ENCODE measurements at places on chromosomes 2 and 18.

DNA sequence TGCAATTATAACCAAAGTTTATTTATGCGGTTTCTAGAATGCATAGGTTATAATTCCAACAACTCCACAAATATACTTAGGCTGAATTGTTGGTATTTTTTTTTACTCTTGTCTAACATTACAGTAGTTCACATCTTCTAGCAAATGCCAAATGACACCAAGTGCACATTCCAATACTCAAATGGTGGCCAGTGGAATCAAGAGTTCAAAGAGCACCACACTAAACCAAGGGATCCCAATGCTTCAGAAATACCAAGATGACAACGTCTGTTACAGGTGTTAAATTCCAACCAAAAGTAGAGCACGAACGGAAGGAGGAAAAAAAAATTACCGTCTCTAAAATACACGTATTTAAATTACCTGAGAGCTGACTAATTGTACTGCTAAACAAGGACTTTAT, 136.2 kb downstream of the TMEM247 start:
- DNase-seq = no peak

GRCh38 chr18:62524440-62525200, 1.8 kb downstream of the ZCCHC2 start:
- DNase-seq = peak; percentile 52

- peak; percentile 60 for DNase-seq
Observed at GRCh38 chr2:88187038-88187676, 17.0 kb downstream of the THNSL2 start.

GRCh38 chr18:67232406-67232805, 284.1 kb downstream of the DSEL start:
- DNase-seq = peak; percentile 77

DNA sequence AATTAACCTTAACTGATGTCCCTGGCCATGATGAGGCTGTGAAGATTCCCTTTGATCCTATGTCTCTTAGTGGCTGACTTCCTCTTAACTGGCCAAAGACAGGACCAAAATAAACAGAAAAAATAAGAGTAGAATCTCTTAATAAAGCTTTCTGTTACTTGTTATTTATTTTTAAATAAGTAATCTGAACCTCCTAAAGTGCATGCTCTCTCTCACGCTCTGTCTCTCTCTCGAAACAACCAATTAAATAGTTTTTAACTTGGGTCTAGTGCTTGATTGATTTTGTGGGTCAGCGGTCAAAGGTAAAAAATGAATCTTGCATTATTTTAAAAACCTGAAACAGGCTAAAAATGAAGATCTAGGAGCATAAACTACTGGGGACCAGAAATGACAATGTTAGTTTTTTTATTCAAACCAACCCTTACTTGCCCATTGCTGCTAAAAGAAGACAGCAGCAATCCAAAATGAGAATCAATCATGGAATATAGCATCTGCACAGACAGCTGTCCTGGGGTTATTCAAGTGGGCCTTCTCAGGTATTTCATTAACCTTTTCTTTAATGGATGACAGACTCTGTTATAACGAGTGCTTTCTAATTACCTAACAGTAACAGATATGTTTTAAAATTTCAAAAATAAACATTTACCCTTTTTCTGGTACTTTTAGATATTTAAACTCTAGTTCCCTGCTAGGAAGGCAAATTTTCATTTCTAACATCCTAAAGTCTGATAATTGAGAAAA, 11.2 kb downstream of the GAREM1 start:
- DNase-seq = no peak

DNA sequence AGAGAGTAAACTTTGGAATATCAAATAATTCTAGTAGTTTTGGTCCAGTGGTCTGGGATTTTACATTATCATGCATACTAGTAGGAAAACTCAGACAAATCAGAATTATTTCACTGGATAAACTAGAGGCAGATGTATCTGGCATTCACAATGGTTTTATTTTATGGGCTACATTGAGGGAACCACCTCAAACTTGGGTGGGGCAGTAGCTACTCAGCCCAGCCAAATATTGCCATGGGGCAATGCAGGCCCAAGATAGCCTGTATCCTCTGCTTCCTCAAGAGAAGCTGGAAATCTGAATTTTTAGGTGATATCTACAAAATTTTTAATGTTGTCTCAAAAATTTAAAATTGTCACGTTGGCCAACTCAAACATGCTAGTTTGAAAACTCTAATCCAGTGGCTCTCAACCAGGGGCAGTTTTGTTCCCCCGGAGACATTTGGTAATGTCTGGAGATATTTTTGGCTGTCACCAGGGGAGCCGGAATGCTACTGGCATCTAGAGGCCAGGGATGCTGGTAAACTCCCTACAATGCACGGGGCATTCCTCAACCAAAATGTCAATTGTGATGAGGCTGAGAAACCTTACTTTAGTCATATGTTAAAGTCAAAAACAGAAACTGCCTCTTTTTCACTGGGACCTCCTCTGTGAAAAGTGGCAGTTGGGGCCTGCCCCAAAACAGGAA, 172.8 kb upstream of the SPRED2 start:
- DNase-seq = no peak

- no peak for DNase-seq
Observed at GRCh38 chr2:175864137-175864850, 137.8 kb downstream of the LNPK start.

DNA sequence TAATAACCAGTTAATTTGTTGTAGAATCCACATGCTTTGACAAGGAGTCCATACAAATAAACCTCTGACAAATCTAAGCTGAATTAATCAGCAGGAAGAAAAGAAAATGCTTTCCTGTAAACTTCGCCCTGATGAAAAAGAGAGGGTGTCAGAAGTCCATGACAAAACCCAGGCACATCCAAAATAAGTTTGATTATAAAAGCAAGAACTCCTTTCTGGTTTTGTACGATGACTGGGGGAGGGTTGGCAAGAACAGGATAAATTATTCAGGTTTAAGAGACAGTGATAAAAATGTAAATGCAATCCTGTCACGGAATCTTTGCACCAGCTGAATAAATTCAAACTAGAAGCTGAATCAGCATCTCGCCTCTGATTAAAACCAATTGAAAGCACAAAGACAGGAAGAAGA, 469.2 kb upstream of the TNP1 start:
- no peak for DNase-seq

DNA sequence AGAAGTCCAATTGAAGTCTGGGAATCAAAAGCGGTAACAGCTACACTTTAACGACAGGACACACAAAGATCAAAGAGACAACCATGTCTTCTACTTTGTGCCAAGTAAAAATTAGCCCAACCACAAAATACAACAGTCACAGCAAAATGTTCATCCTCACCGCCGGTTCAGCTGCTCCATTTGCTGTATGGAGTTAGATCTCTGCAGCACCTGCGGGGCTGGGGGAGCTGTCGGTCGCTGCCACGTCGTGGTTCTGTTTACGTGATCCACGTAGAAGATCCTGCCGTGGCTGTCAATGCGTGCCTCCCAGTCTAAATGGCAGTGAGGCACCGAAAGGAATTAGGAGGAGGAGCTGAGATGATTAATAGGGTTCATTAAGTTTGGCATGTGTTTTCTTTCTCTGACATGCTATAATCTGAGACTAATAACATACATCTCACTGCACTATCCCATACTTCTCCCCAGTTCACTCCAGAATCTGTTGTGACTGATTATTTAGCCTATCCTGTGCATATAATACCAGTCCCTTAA, 136.5 kb upstream of the STK17B start:
- no peak for DNase-seq

DNA sequence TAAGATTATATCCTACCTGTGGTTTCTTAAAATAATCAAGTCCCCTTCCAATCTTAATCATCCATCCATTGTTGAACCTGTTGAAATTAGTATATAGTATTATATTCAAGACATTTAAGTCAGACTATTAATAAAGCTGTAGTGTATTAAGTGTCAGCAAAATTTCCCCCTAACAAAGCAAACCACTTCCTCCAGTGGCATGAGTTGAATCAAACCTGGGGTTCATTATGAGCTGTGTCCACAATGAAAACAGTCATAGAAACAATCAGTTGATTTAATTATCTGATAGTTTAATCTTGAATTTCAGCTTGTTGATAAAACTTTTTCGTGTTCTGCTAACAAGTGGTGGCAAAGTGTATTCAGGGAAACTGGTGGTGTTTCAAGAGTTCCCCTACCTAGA, 11.3 kb downstream of the MITD1 start:
- DNase-seq = no peak

GRCh38 chr2:1742681-1743395, 1.5 kb downstream of the PXDN start:
- DNase-seq = peak; percentile 97

GRCh38 chr18:35974181-35974580, 1.7 kb downstream of the RMP24 start:
- no peak for DNase-seq

GRCh38 chr2:96703021-96703751, 36.7 kb downstream of the LMAN2L start:
- no peak for DNase-seq

- peak; percentile 21 for DNase-seq
Observed at GRCh38 chr18:27411911-27412310, 226.8 kb upstream of the CHST9 start.

- DNase-seq = no peak
Observed at GRCh38 chr2:240511351-240512108, 46.3 kb downstream of the ANKMY1 start.

- DNase-seq = no peak
Observed at GRCh38 chr2:9778012-9778411, 65.3 kb upstream of the TAF1B start.

- DNase-seq = peak; percentile 54
Observed at GRCh38 chr2:179842498-179843153, 18.8 kb downstream of the ZNF385B start.

GRCh38 chr2:85801871-85802270, 48.1 kb downstream of the ATOH8 start:
- DNase-seq = no peak

DNA sequence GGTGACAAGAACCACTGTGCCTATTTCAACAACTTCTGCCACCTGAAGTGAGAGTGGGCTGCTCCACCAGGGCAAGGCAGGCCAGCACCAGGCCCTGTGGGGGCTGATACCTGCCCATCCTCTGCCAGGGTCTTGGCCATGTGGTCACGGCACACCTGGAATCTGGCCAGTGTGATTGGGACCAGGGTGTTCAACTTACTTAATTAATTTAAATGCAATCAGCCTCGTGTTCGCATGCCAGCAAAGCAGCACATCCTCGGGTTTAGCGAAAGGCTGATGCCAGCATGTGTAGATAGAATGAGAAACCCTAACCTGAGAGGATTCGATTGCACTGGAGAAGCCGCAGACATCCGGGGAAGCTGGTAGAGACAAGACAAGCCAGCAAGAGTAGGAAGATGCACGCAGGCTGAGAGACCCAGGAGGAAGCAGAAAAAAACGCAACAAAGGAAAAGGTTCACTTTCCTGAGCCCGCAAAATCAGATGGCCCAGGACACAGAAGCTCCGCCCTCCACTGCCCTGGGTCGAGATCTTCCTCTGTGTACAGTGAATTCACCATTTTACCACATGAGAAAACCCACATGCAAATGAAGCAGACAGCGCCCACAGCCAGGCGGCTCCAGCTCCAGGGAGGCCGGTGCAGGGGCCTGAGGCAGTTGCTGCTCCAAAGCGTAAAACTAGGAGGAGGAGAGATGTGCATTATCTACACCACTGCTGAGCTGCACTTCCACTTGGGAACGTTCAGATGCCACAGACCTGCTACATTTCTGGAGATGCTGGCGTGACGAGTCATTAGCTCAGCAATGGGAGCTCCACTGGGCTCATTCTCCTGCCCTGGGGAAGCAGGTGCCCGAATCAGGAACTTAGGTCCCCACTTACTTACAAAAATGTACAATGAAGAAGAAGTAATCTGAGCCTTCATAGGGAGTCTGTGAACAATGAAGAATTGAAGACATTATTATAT, 92.1 kb downstream of the TMEM18 start:
- DNase-seq = no peak

- peak; percentile 72 for DNase-seq
Observed at GRCh38 chr2:195498176-195498575, 158.8 kb upstream of the SLC39A10 start.

- no peak for DNase-seq
Observed at GRCh38 chr2:85794038-85794441, 40.2 kb downstream of the ATOH8 start.

- no peak for DNase-seq
Observed at GRCh38 chr2:71856773-71857525, 290.7 kb downstream of the CYP26B1 start.

DNA sequence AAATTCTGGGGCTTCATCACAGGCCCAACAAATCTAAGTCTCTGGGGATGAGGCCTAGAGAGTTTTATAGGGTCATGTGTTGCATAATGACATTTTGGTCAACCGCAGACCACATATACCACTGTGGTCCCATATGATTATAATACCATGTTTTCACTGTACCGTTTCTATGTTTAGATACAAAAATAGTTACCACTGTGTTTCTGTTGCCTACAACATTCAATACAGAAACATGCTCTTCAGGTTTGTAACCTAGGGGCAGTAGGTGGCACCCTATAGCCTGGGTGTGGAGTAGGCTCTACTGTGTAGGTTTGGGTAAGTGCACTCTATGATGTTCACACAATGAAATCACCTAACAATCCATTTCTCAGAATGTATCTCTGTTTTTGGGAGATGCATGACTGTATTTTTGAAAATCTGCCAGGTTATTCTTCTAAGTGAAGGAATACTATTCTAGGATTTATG, 485.2 kb downstream of the PTPRM start:
- DNase-seq = no peak

DNA sequence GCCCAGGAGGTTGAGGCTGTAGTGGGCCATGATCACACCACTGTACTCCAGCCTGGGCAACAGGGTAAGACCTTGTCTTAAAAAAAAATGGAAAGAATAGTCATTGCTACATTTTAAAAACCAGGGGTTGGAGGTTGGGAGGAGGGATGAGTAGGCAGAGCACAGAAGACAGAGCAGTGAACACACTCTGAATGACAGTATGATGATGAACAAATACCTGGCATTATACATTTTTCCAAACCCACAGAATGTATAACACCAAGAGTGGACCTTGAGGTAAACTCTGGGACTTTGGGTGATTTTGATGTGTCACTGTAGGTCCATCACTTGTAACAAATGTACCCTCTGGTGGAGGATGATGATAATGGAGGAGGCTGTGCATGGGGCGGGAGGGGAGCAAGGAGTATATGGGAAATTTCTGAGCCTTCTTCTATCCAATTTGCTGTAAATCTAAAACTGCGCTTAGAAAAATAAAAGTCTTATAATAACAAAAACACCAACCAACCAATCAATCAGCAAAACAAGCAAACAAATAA, 111.4 kb upstream of the PGAP1 start:
- peak; percentile 7 for DNase-seq

DNA sequence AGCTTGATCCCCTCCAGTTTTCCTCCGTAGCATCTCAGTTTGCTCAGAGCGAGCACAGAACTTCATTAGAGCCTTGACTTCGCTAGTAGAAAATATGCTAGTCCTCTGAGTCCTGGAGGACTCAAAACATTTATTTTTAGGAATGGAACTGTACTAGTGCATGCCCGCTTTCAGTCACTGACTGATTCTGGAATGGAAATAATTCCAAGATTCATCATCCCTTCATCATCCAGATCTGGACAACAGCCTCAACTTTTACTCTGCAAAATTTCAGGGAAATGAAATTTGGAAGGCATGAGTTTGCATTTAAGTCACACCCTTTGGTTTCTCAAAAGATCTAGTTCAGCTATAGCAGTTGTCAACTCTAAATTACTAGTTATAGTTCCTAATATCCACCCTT, 304.6 kb downstream of the XIRP2 start:
- peak; percentile 50 for DNase-seq

- no peak for DNase-seq
Observed at GRCh38 chr2:197198890-197199289, 111.7 kb downstream of the ANKRD44 start.

- peak; percentile 0 for DNase-seq
Observed at GRCh38 chr18:52992041-52992440, 652.0 kb downstream of the DCC start.

All from choroid plexus epithelial cell (primary cell).